ENCODE measurements at places on chromosomes 6 and 20.

DNA sequence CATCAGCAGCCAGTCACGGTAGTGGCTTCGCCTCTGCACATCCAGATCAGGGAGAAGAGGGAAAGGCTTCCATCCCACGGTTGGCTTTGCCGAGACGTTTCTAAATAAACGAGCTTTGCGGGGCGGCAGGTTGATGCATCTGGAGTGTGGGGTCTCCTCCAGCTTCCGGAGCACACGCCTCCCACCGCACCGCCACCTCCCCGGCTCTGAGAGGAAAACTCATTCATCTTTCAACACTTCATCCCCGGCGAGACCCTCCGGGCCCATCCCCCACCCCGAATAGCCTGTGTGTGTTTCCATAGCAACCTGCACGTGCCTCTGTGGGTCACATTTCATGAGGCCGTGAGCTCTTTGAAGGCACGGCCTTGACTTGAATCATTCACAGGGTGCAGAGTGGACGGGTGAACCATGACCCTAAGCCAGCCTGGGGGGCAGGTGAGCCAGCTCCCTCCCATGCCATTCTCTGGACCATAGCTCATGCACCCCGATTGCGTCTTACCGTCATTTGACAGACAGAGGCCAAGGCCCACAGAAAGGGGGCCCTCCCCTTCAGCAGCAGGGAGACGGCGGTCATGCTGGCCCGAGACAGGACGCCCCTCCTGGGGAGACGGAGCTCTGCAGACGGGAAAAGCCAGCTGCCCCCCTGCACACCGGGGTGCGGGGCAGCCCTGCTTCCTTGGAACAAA lies 16.2 kb upstream of the CHRNA4 start:
- no peak for DNase-seq

- no peak for DNase-seq
Measured at GRCh38 chr20:57270204-57270984, 4.0 kb upstream of the BMP7 start.

DNA sequence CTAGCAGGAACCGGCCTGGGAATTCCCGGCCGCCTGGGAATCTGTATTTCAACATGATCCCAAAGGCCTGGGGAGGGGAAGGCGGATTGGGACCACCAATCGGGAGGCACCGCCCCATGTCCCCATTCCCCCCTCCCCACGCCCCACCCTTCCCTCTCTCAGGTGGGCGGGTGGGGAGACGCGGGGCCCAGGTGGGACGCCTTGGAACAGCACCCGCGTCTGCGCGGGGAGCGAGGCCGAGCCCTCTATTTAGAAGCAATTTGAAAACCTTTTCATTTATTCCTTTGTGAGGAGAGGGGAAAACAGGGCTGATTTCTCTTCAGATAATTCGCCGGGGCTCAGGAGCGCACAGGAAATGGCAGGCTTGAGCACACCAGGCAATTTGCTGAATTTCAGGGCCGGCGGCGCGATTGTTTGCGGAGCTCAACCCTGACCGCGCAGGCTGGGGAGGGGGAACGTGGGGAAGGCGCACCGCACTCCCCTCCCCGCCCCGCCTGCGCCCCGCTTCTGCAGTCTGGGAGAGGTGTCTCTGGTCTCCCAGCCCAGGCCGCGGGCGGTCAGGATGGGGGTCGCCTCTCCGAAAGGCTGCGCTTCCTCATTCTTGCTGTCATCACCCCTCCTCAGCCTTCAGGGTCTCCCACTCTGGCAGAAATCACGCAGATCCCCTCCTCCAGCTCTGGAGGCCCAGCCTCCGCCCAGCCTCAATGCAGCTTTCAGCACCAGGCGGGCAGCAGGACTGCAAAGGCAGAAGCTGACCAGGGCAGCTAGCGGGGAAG lies 170.0 kb downstream of the GRM4 start:
- no peak for DNase-seq

DNA sequence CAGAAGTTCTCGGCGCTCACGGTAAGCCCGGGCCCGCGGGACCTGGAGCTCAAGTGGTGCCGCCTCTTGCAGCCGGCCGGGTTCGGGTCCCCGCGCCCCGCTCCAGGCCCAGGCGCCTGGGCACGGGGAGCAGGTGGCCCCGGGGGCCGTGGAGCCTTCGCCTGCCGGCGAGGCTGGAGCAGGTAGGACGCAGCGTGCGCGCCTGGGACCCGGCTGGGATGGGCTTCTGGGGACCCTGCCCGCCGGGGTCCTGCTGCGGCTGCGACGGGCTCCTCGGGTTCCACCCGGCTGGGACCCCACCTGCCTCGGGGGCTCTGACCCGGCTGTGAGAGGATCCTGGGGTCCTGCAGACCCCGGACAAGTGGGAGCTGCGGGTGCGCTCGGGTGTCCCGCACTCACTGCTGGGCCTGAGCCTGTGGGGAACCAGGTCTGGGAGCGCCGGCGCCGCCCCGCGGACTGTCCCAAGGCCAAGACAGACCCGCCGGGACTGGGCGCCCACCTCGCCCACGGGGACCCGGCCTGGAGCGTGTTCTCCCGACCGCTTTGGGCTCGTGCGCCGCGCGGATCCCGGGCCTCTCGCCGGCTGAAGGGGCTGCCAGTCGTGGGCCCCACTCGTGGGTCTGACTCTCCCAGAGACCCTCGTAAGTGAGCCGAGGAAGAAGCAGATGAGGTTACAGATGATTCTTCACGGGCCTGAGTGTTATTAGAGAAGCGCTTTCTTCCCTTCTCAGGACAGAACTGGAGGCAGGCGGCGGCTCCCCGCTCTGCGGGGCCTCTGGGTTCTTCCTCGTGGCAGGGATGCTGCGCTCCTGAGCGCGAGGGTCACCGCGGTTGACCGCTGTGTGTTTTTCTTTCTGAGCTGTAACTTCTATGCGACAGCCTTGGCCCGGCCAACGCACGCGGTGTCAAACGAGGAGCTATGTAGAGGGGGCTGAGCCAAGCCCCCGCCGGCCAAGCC lies 729 bp downstream of the SMOC2 start:
- DNase-seq: no peak

GRCh38 chr6:21856844-21857243 lies 263.3 kb downstream of the SOX4 start:
- no peak for DNase-seq

DNA sequence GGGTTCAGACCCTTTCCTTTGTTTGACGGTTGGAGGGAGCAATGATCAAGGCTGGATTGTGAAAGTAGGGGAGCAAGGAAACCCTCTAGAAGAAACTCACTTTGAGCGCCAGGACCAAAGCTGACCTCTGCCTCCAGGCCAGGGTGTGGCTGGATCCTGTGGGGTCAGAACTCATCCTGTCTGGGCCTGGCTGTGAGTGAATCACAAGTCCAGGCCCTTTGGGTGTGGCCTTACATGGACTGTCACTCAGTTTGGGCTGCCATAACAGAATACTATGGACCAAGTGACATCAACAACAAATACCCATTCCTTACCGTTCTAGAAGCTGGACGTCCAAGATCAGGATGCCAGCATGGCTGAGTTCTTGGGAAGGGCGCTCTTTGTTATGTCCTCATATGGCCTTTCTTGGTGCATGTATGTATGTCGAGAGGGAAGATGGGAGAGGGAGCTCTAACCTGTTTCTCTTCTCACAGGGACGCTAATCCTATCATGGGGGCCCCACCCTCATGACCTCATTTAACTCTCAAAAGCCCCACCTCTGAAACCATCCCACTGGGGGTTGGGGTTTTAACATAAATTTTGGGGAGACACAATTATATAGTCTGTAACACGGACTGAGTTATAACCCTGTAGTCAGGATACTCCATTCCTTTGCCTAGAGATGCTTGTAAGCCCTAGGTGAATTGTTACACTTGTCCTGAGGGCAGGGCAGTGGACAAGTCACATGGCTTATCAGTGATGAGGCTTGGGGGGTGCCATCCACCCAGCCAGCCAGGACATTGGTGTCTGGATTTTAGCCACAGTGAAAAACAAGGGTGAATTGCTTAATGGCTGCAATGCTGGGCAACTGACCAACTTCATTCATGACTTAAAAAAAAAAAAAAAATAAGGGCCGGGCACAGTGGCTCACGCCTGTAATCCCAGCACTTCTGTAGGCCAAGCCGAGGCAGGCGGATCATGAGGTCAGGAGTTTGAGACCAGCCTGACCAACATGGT lies 80.0 kb downstream of the TRMT11 start:
- DNase-seq: no peak

Measured in stimulated activated CD4-positive, alpha-beta T cell treated with anti-CD3 and anti-CD28 coated beads, Interleukin-15, amount 100 ng/mL, for 1 hour (primary cell).